ENCODE measurements at places on chromosomes 4 and X.
A peak's percentile ranks its signal among the peaks of the same experiment; 100 is the strongest.

- DNase-seq, result no peak
Measured at GRCh38 chrX:47707031-47707780, 48.2 kb upstream of the UXT start.

DNA sequence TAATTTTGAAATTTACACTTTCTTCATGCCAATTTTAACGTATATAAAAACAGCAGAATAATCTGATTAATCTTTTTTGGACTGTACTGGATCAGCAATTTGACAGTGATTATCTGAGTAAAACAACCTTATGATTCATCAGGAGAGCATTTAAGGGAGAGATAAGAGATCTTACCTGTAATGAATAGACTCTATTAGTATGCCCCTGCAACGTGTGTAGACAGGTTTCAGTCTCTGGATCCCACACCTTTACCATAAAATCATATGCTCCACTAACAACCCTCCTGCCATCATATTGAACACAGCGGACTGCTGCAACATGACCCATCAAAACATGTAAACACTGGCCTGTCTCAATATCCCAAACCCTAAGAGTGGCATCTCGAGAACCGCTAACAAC is 210.1 kb downstream of the FBXW7 start:
- no peak for DNase-seq

- DNase-seq, result no peak
Measured at GRCh38 chrX:71953946-71954345, 43.3 kb downstream of the NHSL2 start.

- peak; percentile 2 for DNase-seq
Measured at GRCh38 chr4:61201961-61202637, 2.0 kb downstream of the ADGRL3 start.

DNA sequence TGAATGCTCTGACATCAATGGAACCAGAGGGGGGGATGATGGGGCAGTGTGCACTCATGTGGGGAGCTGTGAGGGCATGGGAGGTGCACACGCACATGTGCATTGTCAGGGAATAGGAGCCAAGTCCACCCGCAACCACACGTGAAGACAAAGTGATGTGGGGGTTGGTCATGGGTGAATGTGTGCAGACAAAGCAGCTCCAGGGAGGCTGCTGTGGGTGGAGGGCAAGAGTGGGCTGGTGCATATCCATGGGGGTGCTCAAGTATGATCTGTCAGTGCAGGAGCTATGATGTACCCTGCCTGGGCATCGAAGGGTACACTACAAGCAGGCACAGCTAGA is 301.9 kb downstream of the TEX13C start:
- no peak for DNase-seq

- no peak for DNase-seq
Measured at GRCh38 chrX:72115380-72115779, 16.3 kb downstream of the RTL5 start.

- peak; percentile 5 for DNase-seq
Measured at GRCh38 chrX:111100191-111100590, 4.2 kb downstream of the PAK3 start.

DNA sequence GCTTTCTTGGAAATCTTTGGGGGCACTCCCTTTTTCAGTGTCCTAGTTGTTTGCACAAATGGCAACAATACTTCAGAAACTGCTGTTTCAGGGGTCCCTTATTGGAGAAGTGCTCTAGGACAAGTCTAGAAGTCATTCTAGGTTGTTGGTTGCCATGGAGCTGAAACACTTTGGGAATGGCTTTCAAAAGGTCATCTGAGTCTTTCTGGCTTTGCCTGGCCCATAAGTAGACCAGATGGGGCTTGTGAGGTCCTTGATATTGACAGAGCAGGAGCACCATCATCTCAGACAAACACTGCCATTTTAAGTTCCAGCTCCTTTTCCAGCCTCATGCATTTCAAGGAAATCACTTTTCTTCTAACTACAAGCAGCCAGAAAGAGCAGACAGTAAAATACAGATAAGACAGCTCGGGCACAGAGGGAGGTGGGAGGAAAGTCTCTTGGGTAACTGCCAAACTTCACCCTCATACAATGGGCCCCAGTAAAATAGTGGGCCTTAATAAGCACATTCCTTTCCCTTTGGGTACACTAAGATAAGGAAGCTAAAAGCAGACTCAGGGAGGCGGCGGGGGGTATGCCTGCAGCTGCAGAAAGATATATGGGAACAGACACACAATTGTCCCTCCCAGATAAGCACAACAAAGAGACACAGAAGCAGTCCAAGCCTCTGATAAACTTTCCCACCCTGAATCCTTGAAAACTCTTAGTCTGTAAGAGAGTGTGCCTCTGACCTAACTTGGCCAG is 8.5 kb upstream of the NXF3 start:
- no peak for DNase-seq

Measured in HTR-8/SVneo (cell line).